ENCODE measurements at places on chromosomes 7 and 10. TPM values are rescaled to one million over a fixed set of nuclear protein-coding genes. Genes with fewer than 3 reads are reported as not detected.

The TMEM270 gene
- total RNA-seq: not detected

The TWIST1 gene
- 1.4 TPM for total RNA-seq

The SPDYE2B gene
- total RNA-seq: not detected

The PNLIPRP1 gene
- total RNA-seq: not detected

The IGF2BP3 gene
- not detected for total RNA-seq

The PRLHR gene
- total RNA-seq: not detected

The LIPN gene
- total RNA-seq: not detected

The CCL24 gene
- total RNA-seq: not detected

The SYT15 gene
- total RNA-seq: 2.7 TPM

The RPEL1 gene
- not detected for total RNA-seq

The ERVW-1 gene
- total RNA-seq: not detected

The LRRC4 gene
- total RNA-seq: 1.9 TPM

The SH2D4B gene
- total RNA-seq: not detected

The COBL gene
- 76.5 TPM for total RNA-seq

The NEUROG3 gene
- not detected for total RNA-seq

The FAM200A gene
- 6.5 TPM for total RNA-seq

The SYT15B gene
- total RNA-seq: 0.89 TPM

The ITPRID1 gene
- not detected for total RNA-seq

The STEAP1 gene
- total RNA-seq: 1.2 TPM

The SGCE gene
- 15.8 TPM for total RNA-seq

The LAMB4 gene
- total RNA-seq: 0.30 TPM

The NODAL gene
- not detected for total RNA-seq

The NUDT13 gene
- 4.1 TPM for total RNA-seq

The RARRES2 gene
- total RNA-seq: 24.0 TPM

The NUTM2E gene
- not detected for total RNA-seq

The TDRD1 gene
- total RNA-seq: 5.8 TPM

The GNAT3 gene
- not detected for total RNA-seq

The SH2B2 gene
- total RNA-seq: 0.67 TPM

The TEX36 gene
- total RNA-seq: not detected

The MRLN gene
- not detected for total RNA-seq

The SNX10 gene
- total RNA-seq: 1.2 TPM

The NME8 gene
- total RNA-seq: not detected

The AP5Z1 gene
- total RNA-seq: 12.7 TPM

The SFXN2 gene
- total RNA-seq: 1.7 TPM

The CAV1 gene
- total RNA-seq: 300 TPM

The CUL2 gene
- 35.7 TPM for total RNA-seq

The CLEC5A gene
- total RNA-seq: 0.08 TPM

The CYP2C19 gene
- total RNA-seq: 0.11 TPM

The AQP1 gene
- 236 TPM for total RNA-seq

The AUTS2 gene
- 5.2 TPM for total RNA-seq

The ZRANB1 gene
- 24.2 TPM for total RNA-seq

The KLF14 gene
- not detected for total RNA-seq

The SLC39A12 gene
- total RNA-seq: not detected

The FAM25G gene
- total RNA-seq: not detected

The STRIP2 gene
- 16.2 TPM for total RNA-seq

The NKX1-2 gene
- total RNA-seq: not detected

The LIPM gene
- total RNA-seq: not detected

The BLNK gene
- total RNA-seq: 0.73 TPM

The ECHDC3 gene
- 105 TPM for total RNA-seq

The EEPD1 gene
- 10.0 TPM for total RNA-seq

The SNCG gene
- 23.5 TPM for total RNA-seq

The ZNF239 gene
- 2.0 TPM for total RNA-seq

All from Right ventricle myocardium superior (tissue), 1 donor.